ENCODE measurements at places on chromosomes 2 and 18.

- DNase-seq = no peak
Measured at GRCh38 chr2:182447163-182447562, 20.3 kb upstream of the PDE1A start.

DNA sequence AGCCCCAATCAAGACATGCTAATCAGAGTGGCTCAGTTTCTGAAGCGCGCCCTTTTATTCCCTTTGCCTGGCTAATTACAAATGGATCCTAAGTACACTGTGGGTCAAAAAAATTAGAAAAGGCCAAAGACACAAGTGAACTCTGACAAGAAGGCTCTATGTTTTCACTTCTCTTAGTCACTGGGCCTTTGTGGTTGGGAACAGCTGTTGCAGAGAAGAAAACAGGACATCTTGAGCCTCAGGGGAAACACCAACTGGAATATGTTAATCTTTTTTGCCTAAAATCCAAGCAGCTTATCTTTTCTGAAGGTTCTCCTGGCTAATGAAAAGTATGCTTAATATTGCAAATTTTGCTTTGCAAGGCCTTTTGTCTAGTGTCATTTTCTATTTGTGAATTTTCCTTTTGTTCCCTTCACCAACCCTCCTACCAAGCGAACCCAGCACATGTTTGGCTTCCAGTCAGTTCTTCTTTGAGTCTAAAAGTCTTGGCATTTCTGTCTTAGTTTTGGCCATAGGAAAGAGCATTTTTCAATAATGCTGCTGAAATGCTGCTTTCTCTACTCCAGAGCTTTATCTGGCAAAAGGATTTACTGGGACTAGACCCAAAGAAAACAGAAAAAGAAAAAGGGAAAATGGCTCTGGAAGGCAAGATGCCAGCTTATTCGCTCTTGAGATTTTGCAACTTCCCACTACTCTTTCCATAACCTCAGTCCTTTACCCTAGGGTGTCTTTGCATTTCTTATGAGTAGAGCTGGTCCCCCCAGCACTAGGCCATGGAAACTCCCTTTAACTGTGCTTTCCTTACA lies 440.2 kb upstream of the ST6GAL2 start:
- DNase-seq = no peak

DNA sequence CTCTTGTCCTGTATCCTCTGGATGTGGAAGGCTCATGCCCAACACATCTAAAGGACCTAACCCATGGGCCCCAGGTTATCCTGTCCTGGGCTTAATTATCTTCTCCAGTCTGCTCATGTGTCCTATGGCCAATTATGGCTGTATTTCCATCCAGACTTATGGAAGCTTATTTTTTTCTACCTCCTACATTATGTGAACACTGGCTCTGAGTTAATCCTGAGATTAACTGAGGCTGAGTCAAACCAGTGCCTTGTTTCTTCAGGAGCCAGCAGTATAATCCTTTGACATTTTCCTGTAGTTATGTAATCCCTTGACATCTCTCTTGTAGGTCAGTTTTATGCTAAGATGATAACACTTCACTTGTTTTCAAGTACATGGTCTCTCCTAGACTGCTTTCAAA lies 213.6 kb downstream of the PMAIP1 start:
- DNase-seq = no peak

- no peak for DNase-seq
Measured at GRCh38 chr2:110852541-110853263, 120.3 kb downstream of the ACOXL start.

- DNase-seq = peak; percentile 88
Measured at GRCh38 chr18:47748847-47749599, 181.4 kb downstream of the SMAD2 start.

DNA sequence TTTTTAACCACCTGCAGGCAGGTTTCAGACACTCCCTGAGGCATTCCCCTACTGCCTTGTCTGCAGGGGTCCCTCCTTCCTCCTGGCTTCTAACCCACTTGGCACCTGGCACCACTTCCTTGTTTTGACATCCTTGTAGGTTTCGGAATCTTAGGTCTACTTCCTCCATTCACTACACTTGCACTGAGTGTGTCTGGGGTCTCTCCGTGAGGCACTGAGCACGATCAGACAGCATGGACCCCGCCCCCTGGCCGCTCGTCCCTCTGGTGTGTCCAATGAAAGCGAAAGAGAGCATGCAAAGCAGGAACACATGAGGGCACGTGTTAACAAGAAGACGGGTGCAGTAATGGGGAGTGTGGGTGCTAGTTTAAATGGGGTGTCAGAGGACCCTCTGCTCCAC lies 63.8 kb downstream of the HAUS1 start:
- DNase-seq = peak; percentile 35

- DNase-seq = no peak
Measured at GRCh38 chr2:60442608-60443007, 110.8 kb downstream of the BCL11A start.

DNA sequence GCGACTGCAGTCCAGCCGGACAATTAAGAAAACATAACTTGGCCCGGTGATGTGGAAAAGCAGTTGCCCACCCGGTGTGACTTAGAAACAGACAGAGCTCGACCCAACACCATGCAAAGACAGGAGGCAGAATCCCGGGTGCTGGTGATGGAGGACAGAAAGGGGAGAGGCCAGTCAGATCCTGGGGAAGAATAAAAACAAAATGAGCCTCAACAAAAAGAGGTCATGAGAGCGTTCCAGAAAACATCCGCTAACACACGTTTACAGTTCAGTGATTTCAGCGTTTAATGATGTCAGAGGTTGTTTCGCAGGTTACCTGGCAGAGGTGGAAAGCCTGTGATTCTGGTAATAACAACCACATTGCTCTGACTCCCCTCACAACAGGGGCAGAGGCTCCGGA lies 111.9 kb downstream of the OSR1 start:
- DNase-seq = no peak

- no peak for DNase-seq
Measured at GRCh38 chr2:207045531-207045930, 106.2 kb downstream of the CPO start.

- no peak for DNase-seq
Measured at GRCh38 chr2:235092433-235093223, 140.8 kb downstream of the SH3BP4 start.

DNA sequence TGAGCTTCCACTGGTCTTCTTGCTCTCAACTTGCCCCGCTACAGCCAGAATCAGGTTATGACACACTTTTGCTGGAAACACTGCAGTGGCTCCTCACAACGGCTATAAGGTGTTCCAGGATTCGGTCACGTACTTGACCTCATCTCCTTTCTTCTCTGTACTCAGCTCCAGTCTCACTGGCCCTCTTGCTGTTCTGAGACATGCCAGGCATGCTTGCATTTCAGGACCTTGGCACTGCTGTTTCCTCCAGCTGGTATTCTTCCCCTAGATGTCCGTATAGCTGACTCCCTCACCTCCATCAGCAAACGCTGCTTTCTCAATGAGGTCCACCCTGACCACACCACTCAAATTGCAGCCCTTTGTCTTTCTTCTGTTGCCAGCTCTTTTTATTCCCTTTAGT lies 31.9 kb upstream of the C1GALT1C1L start:
- no peak for DNase-seq

DNA sequence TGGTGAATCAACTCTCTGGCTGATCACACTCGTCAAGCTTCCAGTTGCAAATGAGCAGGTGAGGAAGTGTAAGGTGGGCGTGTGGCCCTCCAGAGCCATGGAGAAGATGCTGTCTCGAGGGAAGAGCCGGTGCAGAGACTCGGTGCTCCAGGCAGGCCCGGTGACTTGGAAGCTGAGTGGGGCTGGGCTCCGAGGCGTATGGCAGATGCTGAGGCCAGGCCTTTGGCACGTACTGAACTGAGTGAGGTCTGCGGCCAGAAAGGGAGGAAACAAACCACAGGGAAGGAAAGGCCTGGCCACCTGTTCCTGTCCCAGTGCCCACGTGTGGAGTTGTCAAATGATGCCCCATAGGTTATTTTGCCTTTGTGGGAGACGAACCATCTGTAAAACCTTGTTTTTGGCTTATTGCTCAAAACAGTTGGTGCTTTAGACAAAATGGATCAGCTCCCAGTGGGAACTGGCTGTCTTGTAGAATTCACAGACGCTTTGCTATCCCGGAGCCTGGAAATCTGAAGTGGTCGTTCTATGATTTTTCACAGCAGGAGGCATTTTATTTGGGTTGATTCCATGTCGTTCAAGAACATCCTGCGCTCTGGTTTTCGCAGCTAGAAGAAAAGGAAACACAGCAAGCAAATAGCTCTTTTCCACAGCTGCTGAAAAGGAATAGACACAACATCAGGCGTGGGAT lies 117.5 kb upstream of the TMEM18 start:
- DNase-seq = no peak

- no peak for DNase-seq
Measured at GRCh38 chr2:232296776-232297525, 81.6 kb upstream of the ALPP start.
